GM12878 (cell line): ENCODE measurements at places on chromosomes 4 and X. TPM values are rescaled to one million over a fixed set of nuclear protein-coding genes. Genes with fewer than 3 reads are reported as not detected.
A peak's percentile ranks its signal among the peaks of the same experiment; 100 is the strongest.

The GNRHR gene
- total RNA-seq: not detected in 2 replicates

The PF4V1 gene
- total RNA-seq: not detected in 2 replicates

The SRPX2 gene
- total RNA-seq: not detected in 2 replicates

The F8A1 gene
- 76.4 and 77.8 TPM in 2 replicates for total RNA-seq

The MAGEB2 gene
- not detected in 2 replicates for total RNA-seq

DNA sequence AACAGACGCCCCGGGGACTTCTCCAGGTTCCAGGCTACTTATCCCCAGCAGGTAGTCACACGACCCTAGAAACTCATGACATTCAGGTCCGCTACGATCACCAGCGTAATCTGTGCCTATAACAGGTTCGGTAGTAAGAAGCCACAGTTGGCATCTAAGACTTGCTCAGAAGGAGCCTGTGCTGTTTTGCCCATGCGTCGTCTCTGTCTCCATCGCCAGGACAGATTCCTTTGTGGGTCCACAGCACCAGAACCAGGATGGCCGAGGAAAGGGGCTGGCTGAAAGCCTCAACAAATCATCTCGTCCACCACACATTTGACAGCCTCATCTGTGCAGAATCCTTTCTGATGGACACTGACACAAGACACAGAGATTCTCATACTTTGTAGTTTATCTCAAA, 319.5 kb upstream of the AGA start:
- no peak for DNase-seq

GRCh38 chr4:87188048-87188447, 32.4 kb downstream of the KLHL8 start:
- DNase-seq: no peak

DNA sequence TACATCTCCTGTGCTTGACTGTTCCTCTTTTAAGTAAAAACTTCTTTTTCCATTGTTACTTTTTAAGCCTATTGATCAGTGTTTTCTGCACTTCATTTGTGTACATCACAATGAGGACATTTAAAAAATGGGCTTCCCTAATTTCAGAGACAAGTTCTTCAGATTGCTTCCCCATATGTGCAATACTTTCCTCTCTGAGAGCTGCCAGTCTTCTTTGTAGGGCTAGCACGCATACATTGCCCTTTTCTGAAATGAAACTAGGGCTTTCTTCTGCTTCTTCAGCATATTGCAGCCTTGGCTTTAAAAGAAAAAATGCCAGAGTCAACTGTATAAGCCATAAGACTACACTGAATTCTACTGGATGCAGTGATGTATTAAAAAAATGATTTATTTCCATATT, 37.8 kb downstream of the FAT4 start:
- DNase-seq: no peak

- no peak for DNase-seq
These were observed 12.0 kb upstream of the UFSP2 start for GRCh38 chr4:185437809-185438208.

GRCh38 chr4:168759959-168760527, 250.0 kb downstream of the CBR4 start:
- DNase-seq: no peak

- no peak for DNase-seq
These were observed 148.9 kb downstream of the PRDM5 start for GRCh38 chr4:120773641-120774040.

GRCh38 chr4:181548873-181549575, 694.2 kb upstream of the TENM3 start:
- DNase-seq: no peak

- no peak for DNase-seq
These were observed 23.8 kb downstream of the RNF175 start for GRCh38 chr4:153735906-153736461.

- DNase-seq: peak; percentile 26
These were observed 94.7 kb downstream of the TMEM131L start for GRCh38 chr4:153560908-153561307.

- DNase-seq: no peak
These were observed 24.2 kb upstream of the CAMK2D start for GRCh38 chr4:113785781-113786180.

GRCh38 chrX:68988865-68989264, 160.0 kb downstream of the EFNB1 start:
- DNase-seq: no peak

GRCh38 chr4:65983061-65983460, 312.8 kb upstream of the EPHA5 start:
- no peak for DNase-seq

GRCh38 chr4:105714932-105715331, 6.3 kb downstream of the GSTCD start:
- no peak for DNase-seq

GRCh38 chr4:146095860-146096259, 79.7 kb upstream of the LSM6 start:
- no peak for DNase-seq

- no peak for DNase-seq
These were observed 74.3 kb downstream of the SNX25 start for GRCh38 chr4:185283723-185284122.
